NCI-H1092 (cell line): ENCODE measurements at places on chromosomes 7 and 10.
A peak's percentile ranks its signal among the peaks of the same experiment; 100 is the strongest.

GRCh38 chr10:71746344-71747037 is 26.8 kb downstream of the VSIR start:
- DNase-seq = no peak

DNA sequence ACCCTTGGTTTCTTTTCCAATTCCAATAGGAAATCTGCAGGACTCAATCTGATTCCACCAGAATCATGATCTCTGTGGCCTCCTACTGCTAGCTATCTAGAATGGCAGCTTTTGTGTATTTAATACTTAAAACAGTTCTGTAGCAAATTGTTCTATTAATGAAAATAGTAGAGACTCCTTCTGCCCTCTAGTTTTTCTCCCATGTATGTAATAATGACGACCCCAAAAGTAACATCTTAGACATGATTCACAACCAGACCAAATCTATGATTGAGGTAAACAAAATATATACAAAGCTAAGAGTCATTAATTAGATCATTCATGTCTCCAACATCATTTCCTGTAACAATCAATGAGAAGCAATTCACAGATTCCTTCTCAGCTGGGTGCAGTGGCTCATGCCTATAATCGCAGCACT is 259.1 kb upstream of the MKLN1 start:
- DNase-seq = no peak

GRCh38 chr7:47088329-47089067 is 493.4 kb downstream of the TNS3 start:
- peak; percentile 28 for DNase-seq

DNA sequence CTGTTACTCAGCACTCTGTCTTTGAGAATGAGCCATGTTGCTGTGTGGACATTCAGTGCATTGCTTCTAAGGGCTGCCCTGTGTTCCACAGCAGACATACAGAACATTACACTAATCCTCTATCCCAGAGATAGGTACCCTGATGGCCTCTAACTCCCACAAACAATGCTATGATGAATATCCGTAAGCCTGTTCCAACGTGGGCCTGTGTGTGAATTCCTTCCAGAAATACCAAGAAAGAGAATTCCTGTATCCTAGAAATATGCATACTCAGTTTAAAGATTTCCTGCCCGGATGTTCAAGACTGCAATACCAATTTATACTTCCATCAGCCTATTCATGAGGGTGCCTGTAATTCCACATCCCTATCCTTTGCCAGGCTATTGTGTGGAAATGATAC is 21.3 kb upstream of the ST8SIA6 start:
- DNase-seq = no peak

GRCh38 chr10:43983856-43984271 is 335.2 kb upstream of the ZNF32 start:
- no peak for DNase-seq
